ENCODE measurements at places on chromosomes 3 and 15.

GRCh38 chr3:72444656-72445223, 403.5 kb downstream of the SHQ1 start:
- DNase-seq = no peak

DNA sequence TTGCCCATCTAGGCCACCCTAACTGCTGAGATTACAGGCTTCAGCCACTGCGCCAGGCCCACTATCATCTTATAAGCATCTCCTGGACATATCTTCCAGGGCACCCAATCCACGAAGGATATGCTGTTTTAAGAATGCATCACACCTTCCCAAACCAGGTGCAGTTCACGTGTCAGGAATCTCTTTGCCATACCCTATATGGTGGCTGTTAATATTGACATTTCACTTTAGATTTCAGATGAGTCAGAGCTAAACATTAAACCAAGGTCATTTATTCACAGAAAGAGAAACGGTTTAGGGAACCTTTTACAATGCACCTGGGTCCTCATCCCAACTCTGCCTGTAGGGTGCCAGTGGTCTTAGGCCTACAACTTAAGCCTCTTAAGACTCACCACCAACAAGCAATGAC, 85.7 kb downstream of the TBL1XR1 start:
- no peak for DNase-seq

DNA sequence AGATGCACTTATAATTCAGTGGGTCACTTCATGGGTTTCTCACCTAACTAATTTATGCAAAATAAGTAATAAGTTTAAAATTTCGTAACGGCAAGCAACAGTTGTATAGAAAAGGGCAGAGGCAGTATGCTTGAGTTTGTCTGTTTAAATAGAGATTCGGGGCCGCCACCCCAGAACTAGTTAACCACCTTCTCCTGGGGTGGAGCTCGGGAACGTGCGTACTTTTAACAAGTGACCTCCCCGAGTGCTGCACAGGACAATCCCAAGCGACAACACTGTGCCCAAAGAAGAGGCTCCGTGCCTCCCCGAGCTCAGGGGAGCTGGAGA, 439 bp downstream of the SSR3 start:
- no peak for DNase-seq

DNA sequence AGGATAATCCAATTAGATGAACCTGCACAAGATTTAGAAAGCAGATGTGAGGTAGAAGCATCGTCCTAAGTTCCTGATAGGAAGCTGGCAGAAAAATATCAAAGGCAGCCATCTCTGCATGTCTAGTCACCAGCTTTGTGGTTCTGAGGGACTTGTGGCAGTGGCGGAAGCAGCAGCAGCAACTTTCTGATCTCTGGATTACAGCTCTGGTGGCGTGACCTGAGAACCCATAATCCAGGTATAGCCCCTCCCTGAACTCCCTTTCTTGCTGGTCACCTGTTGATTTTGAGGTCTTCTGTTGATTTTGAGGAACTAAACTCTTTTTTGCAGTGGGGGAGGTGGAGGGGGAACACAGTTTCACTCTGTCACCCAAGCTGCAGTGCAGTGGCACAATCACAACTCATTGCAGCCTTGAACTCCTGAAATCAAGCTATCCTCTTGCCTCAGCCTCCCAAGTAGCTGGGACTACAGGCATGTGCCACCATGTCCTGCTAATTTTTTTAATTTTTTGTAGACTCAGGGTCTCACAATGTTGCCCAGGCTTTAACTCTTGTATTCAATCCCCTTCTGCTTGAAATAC, 7.9 kb downstream of the FSIP1 start:
- DNase-seq = peak; percentile 29

- DNase-seq = no peak
These were observed 506.1 kb upstream of the PROK2 start for GRCh38 chr3:72290859-72291638.

DNA sequence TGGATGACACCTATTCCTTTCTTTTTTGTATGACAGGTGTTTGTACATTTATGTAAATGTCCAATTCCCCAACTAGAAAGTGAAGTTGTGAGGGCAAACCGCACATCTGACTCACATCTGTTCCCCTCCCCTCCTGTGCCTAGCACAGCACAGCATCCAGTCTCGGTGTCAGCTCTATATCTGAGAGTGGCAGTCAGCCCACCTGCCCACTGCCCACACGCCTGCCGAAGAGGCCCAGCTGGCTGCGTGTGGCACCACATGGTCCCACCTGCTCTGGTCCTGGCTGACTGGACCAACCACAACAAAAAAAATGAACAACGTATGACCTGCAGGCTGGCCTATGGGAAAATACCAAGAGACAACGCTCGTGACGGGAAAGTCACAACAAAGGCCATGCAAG, 62.8 kb downstream of the XXYLT1 start:
- no peak for DNase-seq

DNA sequence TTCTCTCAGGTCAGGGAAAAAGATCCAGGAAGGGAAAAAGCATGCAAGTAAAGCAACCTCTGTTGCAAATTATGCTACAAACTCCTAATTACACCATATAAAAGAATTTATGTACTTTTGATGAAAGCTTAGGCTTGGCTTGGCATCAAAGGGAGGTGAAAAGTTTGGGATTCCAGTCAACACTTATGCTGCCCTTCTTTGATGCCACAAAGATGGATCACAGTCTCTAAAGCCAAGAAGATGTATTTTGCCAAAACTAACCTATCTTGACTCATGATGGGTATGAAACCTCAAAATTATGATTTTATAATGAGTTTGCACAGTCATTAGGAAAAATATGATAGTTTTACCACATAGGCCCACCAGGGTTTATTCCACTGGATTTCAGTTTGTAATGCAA, 101.0 kb upstream of the CCDC80 start:
- DNase-seq = no peak

DNA sequence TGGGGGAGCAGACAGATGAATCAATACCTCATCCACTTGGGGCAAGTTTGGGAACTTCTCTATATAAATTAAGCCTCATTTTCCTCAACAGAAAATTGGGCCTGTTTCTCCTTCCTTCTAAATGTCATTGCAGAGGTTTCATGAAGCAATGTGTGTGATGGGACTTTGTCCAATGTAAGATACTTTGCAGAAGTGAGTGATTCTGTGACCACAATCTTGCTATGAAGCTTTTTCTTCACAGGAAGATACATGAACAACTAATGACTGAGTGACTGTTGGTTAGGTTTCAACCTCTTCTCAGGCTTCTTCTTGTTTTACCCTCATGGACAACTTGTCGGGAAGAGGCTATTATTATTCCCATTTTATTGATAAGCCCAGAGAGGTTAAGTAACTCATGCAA, 11.0 kb downstream of the TMEM45A start:
- DNase-seq = no peak

DNA sequence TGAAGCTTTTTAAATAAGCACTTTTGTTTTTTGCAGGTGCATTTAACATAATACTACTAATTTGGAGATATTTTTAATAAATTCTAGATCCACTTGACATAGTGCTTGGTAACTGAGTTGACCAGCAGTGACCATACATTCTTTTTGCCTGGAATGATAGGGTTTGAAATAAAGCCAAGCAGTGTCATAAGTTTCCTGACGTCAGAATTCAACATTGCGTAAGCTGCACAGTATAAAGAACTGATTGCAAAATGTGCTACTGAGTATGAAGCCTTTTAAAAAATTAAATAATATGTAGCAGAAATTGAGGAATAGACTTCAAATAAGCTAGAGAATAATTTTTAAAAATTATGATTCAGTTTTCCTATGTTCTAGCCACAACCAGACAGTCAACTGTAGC, 454.6 kb upstream of the ARPP21 start:
- no peak for DNase-seq

DNA sequence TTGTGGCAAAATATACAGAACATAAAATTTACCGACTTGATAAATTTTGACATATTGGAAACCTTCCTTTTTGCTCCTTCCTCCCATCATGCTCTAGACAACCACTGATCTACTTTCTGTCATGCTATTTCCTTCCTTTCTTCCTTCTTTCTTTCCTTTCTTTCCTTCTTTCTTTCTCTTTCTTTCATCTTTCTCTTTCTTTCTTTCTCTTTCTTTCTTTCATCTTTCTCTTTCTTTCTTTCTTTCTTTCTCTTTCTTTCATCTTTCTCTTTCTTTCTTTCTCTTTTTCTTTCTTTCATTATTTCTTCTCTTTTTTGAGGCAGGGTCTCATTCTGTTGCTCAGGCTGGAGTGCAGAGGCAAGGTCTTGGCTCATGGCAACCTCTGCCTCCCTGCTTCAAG, 8.9 kb upstream of the TMEM45A start:
- DNase-seq = no peak

GRCh38 chr15:47470983-47471382, 246.3 kb upstream of the SEMA6D start:
- DNase-seq = no peak

DNA sequence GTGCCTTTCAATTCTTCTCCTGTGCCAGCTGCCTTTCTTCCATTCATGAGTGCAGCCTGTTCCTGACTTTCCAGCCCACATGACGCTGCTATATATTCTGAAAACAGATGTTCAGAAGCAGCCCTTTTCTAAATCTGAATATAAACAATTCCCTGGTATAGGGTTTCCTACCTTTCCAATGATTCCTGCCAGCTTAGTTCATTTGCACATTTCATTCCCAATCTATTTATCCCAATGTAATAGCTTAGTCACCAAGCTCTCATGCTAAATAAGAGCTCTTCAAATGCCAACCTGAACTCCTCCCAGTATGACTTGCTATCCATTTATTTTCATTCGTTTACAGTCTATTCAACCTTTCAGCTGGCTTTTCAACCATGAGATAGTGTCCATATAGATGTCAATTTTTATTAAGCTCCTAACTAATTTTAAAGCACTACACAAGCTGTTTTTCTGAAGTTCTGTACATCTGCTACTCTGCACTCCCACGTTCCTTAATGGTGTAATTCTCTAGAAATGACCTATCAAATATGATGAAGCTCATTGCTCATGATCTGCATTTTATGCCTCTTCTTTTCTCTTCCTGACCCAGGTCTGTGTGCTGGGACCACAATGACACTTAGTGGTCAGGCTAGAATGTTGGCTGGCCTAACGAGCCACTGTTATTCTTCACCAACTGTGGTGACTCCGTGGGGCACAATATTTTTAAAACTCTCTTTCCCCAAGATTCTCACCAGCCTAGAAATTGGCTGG, 605.0 kb upstream of the TBL1XR1 start:
- no peak for DNase-seq

DNA sequence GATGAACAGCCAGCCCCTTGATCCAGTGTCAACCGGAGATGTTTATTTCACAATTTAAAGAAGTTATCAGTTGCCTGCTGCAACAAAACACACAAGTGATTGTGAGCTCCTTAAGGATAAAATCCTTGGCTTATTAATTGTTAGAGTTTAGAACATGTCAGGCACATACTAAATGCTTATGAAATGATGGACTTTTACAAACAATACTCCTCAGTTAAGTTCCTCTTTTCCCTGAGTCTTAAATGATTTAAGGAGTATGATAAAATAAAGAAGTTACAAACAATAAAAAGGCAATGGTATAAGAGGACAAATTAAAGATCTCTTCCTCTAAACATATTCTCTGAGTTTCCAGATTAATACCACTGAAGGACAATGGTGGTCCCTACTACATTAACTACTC, 5.7 kb downstream of the GHSR start:
- DNase-seq = no peak

DNA sequence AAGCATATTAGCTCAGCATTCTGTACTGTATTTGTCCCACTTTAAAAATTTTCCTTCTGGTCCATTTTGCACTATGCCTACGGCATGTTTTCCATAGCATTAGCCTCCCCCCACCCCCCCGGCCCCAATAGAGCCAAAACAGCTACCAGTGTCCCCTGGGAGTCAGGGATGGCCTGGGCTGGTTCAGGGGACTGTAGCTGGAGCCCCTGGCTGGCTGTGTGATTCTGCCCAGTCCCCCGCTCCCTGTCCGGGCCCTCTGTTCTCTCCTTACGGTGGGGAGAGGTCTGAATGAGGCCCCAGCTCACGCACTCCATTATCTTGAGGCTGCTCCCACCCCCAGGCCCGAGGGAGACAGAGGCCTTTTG, 70.1 kb downstream of the KLF15 start:
- no peak for DNase-seq

- DNase-seq = no peak
These were observed 49.5 kb downstream of the FBN1 start for GRCh38 chr15:48595981-48596380.

DNA sequence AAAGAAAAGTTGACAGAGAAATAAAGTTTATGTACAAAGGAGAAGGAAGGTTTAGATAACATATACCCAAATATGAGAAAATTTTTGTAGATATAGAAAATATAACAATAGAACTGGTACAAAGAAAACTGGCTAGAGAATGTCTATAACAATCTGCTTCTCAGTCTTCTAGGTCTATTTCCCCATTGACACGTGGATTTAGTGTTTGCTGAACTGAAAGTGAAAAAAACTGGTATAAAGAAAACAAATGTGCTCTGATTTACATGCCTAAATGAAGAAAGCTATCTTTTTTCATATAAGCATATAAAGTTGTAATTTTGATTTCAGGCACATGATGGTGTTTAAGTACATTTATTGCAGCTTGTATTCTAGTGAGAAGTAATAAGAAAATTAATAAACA, 9.8 kb downstream of the KCNMB2 start:
- DNase-seq = no peak

DNA sequence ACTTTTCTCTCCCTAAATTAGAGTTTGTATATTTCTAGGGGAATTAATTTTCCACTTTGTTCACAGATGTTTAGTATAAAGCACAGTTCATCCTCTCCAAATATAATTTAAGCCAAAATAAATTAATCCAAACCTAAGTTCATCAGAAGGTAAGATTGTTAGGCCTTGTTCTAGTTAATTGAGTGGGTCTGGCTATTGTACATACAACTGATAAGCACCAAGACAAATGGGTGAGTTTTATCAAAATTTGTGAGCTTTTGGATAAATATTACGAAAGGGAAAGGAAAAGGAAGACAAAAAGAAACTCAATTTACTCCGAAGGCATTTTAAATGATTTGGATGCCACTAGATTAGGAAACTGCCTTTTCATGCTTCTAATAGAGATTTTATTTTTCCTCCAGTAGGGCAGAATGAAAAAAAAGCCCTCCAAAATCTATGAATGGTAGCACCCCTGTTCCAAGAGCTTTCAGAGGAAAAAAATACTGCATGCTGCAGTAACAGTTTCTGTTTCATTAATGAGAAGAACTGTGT, 304.0 kb downstream of the ZNF385D start:
- DNase-seq = no peak

Measured in stimulated activated naive CD8-positive, alpha-beta T cell treated with anti-CD3 and anti-CD28 coated beads, Interleukin-15, Interleukin-2, amounts not matched to agents 100 U/mL and 50 U/mL, for 24 hours (primary cell).